ENCODE measurements at places on chromosomes 4 and X. TPM values are rescaled to one million over a fixed set of nuclear protein-coding genes. Genes with fewer than 3 reads are reported as not detected.

SORBS2 gene
- total RNA-seq: 82.2 TPM

MAGEA2B gene
- total RNA-seq: not detected

LYAR gene
- 7.1 TPM for total RNA-seq

ASMTL gene
- total RNA-seq: 14.6 TPM

CT47B1 gene
- total RNA-seq: not detected

MTMR8 gene
- total RNA-seq: 9.0 TPM

TFE3 gene
- 26.6 TPM for total RNA-seq

MSX1 gene
- total RNA-seq: 0.25 TPM

GLRA2 gene
- total RNA-seq: 1.6 TPM
